ENCODE measurements at places on chromosomes 3 and 15.

- DNase-seq, result no peak
Observed at GRCh38 chr3:123499322-123499721, 50.4 kb upstream of the ADCY5 start.

DNA sequence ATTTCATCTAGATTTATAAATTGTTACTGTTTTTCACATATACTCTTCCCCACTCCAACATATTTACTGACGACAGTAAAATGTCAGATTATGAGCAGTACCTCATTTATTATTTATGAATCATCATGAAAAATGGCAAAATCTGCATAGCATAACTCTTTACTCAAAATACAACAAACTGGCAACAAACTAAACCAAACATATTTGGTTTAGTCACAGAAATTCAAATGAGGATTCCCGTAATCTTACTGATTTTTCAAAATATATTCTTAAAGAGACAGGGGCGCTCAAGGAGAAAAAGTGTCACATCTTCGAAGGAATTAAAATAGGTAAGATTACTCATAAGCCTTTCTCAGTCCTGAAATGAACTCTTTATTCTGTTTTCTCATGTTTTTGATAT is 3.0 kb upstream of the GPR87 start:
- no peak for DNase-seq

DNA sequence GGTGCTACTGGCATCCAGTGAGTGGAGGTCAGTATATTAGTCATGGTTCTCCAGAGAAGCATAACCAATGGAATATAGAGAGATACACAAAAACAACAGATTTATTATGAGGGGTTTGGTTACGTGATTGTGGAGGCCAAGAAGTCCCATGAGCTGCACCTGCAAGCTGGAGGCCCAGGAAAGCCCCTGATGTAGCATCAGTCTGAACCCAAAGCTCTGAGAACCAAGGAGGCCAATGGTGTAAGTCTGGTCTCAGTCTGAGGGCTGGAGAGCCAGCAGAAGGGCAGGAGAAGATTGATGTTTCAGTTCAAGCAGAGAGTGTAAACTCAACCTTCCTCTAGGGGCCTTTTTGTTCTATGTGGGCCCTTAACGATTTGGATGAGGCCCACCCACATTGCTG is 144.1 kb downstream of the KLF13 start:
- peak; percentile 10 for DNase-seq

DNA sequence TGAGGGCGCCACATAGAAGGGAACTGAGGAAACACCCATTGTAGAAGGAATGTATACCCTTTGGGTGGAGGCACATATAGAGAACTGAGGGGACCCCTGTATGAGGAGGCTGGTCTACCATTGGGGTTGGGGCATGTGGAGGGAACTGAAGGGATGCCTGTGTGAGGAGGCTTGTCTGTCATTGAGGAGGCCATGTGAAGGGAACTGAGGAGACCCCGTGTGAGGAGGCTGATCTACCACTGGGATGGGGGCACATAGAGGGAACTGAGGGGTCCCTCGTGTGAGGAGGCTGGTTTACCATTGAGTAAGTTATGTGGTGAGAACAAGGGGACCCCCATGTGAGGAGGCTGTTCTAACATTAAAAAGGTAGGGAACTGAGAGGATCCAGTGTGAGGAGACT is 156.1 kb downstream of the FBLN2 start:
- DNase-seq, result peak; percentile 30

- no peak for DNase-seq
Observed at GRCh38 chr3:1979961-1980615, 118.6 kb upstream of the CNTN4 start.

All from posterior vena cava (tissue), 2 donors.